ENCODE measurements at places on chromosomes 6 and 20. TPM values are rescaled to one million over a fixed set of nuclear protein-coding genes. Genes with fewer than 3 reads are reported as not detected.

MACROD2 gene
- total RNA-seq, result 11.9 TPM

C6orf141 gene
- 97.2 TPM for total RNA-seq

APCDD1L gene
- not detected for total RNA-seq

BPIFB2 gene
- total RNA-seq, result not detected

STX11 gene
- 0.06 TPM for total RNA-seq

VSX1 gene
- not detected for total RNA-seq

IL17A gene
- not detected for total RNA-seq

DNA sequence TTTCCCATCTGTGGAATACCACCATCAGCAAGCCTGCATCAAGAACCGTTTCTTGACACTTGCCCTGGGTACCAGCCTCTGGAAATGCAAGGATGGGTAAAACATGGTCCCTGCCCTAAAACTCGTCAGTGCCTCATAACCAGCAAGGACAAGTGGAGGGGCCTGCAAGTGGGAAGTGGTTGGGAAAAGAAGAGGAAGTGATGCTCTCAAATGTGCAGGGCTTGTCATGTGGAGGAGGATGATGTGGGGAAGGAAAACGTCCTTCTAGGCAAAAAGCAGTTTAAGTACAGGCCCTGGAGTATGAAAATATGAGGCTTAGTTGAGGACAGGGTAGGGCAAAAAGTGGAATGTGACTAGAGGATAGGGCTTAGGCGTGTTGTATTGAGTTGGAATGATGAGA lies 19.0 kb downstream of the RREB1 start:
- no peak for DNase-seq

DNA sequence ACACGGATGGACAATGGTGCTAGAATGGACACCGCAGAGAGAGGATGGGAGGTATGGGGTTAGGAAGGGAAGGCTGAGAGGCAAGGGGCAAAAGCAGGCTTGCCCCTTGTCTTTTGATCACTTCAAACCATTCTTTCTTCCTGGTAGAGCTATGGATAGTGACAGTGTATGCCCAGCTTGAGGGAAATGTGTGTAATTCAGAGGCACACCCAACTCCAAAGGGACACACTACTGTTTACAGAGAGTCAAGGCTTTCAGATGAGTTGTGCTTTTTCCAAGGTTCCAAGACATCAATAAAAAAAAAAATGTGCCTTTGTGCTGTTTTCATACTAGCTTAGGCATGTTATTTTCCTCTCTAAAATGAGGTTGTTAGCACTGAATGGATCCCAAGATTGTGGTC lies 185.0 kb downstream of the MCHR2 start:
- DNase-seq, result no peak

GRCh38 chr20:63873477-63873971 lies 8.5 kb downstream of the TPD52L2 start:
- no peak for DNase-seq

DNA sequence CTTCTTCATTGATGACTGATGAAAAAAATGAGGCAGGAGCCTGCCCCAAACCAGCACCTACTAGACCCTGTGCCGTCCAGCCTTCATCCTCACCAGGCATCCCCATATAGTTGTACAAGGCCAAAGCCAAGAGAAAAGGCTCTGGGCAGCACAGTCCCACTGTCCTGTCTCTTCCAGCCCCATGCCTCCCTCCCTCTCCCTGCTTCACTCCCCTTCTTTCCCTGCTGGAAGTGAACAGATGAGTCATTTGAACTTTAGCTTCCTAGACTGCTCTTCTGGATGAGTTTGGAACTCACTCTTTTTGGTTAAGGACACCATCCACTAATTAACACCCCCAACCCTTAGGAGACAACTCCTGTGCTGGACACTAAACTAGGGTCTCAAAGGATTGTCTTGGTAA lies 235.2 kb downstream of the LRFN2 start:
- no peak for DNase-seq

DNA sequence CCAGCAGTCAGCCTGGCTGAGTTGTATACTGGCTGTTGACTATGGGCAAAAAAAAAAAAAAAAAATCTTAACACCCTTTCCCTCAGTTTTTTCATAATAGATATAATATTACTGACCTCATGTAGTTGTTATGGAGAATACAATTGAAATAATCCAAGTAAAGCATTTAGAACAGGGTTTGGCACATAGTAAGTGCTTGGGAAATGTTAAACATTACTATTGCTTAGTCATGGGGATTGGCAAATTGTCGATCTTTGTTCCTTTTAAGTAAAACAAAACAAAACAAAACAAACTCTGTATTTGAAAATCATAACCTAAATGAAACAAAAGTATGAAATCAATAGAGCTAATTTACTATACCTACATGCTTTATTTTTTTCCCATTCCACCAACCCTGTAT lies 458.4 kb downstream of the GRIK2 start:
- DNase-seq, result no peak

GRCh38 chr20:46905364-46906125 lies 10.9 kb downstream of the EYA2 start:
- no peak for DNase-seq

GRCh38 chr20:60658681-60659080 lies 593.4 kb upstream of the CDH4 start:
- DNase-seq, result peak; percentile 21

- no peak for DNase-seq
These were observed 17.5 kb downstream of the ACSS1 start for GRCh38 chr20:25040438-25040831.

GRCh38 chr6:133170602-133171001 lies 70.6 kb upstream of the EYA4 start:
- no peak for DNase-seq

DNA sequence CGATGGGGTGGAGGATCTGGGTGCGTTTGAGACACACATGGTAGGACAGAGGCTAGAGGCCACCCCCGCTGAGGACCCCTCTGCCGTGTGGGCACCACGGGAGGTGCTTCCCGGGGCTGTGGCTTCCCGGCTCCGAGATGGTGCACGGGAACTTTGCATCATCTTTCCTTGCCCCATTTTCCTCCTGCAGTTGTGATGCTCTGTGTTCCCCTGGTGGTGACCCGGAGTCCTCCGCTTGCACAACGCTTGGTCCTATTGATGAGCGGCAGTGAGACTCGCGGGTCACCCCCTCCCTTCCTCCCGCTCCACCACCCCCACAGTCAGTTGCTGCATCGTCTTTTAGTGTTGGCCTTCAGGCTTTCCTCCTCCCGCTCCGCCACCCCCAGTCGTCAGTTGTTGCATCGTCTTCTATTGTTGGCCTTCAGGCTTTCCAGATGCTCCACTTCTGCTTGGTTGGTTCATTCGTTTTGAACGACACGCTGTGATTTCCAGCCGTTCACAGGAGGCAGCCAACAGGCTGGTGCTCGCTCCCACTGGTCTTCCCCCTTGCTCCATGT lies 37.3 kb downstream of the PYGB start:
- DNase-seq, result no peak

DNA sequence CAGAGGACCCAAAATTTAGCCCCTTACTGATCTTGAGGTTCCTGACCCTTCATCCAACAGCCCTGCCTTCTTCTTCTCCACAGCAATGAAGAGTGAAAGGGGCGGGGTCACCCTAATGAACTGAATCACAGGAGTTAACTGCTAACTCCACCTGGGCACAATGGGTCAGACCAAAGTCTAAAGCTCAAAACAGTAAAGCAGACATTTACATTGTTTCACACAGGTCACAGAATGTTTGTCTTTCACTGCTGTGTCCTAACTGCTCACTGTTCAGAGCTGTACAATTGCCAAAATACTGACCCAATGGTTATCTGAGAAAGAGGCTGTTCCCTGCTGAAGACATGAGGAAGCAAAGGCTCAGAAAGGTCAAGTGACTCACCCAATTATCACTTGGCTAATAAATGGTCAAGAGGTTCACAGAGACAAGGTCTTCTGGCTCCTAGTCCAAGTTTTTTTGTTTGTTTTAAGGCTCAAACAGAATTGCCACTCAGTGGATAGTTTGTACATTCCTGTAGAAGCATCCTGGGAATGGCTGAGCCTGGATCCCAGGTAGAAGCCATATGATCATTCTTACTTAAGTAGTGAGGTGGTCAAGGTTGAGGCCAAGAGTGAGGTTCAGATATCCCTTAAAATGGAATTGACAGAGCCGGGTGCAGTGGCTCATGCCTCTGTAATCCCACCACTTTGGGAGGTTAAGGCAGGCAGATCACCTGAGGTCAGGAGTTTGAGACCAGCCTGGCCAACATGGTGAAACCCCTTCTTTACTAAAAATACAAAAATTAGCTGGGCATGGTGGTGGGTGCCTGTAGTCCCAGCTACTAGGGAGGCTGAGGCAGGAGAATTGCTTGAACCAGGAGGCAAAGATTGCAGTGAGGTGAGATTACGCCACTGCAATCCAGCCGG lies 35.1 kb upstream of the FAM83C start:
- DNase-seq, result no peak

DNA sequence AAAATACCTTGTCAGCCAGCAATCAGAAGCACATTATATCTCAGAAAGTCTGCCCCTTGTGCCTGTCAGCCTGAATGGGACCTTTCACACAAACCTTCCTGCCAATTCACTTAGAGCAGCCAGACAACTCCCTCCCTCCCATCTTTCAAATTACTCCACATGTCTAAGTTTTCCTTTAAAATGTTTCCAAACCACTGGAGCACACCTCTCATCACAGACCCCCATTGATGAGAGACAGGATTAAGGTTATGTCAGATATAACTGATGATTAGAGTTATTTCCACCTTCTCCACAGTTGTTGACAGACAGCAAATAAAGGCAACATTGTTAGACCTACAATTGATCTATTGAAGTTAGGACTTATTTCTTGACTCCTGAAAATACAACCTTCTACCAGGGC lies 408.4 kb downstream of the PLCB1 start:
- DNase-seq, result no peak

DNA sequence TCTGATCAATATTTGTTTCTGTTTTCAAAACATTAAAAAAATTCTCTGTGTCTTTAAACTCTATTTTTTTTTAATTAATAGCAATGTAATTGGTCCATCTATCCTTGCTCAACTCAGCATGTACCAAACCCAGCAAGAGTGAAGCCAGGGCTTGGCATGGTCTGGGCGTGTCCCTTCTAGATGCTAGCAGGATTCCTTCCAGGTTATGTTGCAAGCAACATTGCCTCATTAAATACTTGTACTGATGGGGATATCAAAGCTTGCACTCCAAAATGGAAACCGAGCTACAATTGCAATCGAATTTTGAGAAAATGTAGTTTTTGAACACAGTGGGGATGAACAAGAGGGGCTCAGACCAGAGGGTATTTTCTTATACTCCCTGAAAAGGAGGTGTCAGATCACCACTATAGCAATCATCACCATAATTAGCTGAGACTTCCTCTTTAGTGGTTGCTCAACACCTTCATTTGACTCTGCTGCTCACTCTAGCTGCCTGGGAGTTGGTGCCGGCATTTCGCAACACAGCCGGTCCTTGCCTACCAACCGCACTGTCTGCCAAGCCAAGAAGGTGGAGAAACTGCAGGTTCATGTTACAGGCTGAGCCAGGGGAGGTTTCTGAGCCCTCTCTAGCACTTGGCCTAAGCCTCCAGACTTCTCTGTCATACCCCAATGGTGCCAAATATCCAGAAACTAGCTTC lies 67.8 kb upstream of the RALGAPA2 start:
- DNase-seq, result no peak

DNA sequence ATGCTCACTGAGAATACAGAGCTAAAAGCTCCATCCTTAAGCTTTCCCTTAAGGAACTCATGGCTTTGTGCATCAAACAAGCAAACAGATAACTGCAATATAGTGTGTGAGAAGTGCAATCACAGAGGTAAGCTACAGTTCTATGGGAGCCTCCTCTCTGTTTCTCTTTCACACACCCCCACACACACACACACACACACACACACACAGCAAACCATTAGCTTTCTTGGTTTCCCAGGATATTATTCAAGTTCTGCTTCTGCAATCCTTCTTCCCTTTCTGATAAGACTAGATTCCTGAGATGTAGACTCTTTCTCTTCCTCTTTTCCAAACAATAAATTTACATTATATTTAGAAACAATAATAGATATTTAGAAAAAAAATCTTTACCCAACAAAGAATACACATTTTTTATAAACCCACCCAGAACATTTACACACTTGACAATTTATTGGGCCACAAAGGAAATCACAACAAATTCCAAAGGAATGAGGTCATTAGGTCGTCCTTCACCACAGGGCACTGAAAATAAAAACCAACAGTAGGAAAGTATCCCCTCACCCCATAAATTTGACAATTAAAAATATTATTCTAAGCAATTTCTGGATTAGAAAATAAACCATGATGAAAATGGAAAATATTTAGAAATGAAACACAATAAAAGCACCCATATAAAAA lies 9.3 kb upstream of the GFOD1 start:
- no peak for DNase-seq

DNA sequence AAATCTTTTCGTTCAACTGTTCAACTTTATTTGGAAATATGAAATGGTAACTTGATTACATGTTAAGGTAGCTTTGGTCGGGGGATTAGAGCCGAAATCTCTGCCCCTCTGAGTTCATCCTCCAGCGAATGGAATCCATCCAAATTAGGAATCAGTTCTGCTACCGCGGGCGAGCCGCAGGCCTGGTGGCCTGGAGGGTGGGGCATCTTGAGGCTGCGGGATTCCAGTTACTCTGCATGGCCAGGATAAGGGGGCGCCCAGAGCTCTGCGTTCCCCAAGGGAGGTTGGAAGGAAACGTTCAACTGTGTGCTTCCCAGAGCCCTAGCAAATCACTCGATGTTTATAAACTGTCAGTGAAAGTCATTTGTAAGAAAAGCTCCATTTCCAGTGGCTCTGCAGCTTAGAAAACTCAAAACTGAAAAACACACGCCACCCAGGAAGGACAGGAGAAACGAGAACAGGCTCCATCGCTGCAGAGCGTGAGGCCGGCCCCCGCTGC lies 262.2 kb downstream of the TAF4 start:
- peak; percentile 48 for DNase-seq

DNA sequence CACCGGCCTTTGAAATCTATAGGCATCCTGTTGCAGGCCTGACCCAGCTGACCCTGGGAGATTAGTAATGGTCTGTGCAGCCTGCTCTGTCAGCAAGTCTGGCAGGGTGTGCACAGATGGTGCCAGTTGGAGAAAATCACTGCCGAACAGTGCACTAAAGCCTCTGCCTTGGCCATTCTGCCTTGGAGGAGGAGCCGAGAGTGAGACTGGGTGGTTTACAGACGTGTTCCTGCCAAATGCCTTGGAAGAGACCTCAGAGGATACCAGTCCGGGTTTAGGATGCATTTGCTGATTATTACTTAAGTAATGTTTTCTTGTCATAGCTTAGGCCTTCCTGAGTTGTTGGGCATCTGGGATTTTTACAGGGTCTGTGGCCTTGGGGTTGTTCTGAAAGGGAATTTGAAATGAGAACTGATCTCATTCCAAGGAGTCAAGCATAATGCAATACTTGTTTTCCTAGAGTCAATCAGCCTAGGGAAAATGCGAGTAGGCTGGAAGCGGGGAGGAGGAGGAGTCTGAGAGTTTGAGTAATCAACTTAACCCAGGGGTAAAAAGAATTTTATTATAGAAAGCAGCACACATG lies 292.1 kb downstream of the SOX4 start:
- peak; percentile 45 for DNase-seq

- no peak for DNase-seq
These were observed 159.8 kb upstream of the ARID1B start for GRCh38 chr6:156617376-156617775.

- peak; percentile 39 for DNase-seq
These were observed 1.1 kb downstream of the SYNJ2 start for GRCh38 chr6:157982563-157983405.

- no peak for DNase-seq
These were observed 95.7 kb upstream of the DUSP22 start for GRCh38 chr6:196543-196942.

Data from neural progenitor cell (in vitro differentiated cells).